Liver (tissue), 10 donors: ENCODE measurements at places on chromosomes 1 and 21.

DNA sequence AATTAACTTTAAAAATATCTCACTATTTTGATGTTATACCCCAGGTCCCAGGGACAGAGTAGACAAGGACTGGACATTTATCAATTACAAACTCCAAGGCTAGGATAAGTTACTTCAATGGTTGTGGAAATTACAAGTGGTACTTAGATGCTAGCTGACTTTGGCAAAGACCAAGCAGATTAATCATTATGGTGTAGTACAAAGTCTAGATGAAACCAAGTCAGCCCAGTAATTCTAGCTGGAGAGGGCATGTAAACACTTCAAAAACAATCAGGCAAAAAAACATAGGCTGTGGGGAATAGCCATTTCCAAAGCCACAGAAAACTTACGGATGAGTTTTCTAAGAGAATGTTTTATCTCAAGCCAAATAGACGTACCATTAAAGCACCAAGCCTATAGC lies 124.5 kb downstream of the TSEN15 start:
- no peak for DNase-seq

- no peak for DNase-seq
Measured at GRCh38 chr21:40652436-40652835, 194.5 kb downstream of the DSCAM start.

DNA sequence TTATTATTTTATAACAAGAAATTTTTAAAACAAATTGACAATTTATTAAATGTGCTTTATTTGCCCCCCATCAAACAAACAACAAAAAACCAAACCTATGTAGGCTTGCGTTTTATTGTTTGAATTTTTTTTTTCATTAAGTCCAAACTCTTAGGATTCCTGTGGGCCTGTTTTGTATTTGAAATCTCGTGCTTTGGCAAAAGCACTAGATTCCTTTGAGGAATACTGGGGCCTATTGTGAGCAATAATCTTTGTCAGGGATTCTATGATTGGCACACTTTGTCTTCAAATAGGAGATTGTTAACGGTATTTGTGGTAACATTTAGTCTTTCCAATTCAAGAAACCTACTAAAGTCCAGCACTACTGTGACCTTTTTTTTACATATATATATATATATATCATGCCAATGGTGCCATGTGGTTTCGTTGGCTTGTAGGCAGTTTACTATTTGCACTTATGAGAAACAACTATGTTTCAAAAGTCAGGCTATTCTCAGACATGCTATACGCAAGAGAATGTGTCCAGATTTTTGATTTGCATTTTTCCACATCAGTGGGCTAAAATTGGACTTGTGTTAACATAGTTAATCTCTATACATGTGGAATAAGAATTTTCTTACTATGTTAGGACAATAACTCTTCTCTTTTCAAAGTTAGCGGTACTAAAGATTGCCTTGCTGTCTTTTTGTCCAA lies 70.4 kb upstream of the GREM2 start:
- DNase-seq = no peak

GRCh38 chr1:209291715-209292114 lies 291.8 kb upstream of the CAMK1G start:
- no peak for DNase-seq

GRCh38 chr1:16167331-16168143 lies 11.7 kb upstream of the EPHA2 start:
- DNase-seq = no peak

- no peak for DNase-seq
Measured at GRCh38 chr1:109610609-109611307, 8.7 kb downstream of the GNAT2 start.

GRCh38 chr1:33397125-33397506 lies 33.8 kb downstream of the PHC2 start:
- DNase-seq = no peak

- DNase-seq = no peak
Measured at GRCh38 chr1:1425753-1426495, 4.8 kb upstream of the ANKRD65 start.

DNA sequence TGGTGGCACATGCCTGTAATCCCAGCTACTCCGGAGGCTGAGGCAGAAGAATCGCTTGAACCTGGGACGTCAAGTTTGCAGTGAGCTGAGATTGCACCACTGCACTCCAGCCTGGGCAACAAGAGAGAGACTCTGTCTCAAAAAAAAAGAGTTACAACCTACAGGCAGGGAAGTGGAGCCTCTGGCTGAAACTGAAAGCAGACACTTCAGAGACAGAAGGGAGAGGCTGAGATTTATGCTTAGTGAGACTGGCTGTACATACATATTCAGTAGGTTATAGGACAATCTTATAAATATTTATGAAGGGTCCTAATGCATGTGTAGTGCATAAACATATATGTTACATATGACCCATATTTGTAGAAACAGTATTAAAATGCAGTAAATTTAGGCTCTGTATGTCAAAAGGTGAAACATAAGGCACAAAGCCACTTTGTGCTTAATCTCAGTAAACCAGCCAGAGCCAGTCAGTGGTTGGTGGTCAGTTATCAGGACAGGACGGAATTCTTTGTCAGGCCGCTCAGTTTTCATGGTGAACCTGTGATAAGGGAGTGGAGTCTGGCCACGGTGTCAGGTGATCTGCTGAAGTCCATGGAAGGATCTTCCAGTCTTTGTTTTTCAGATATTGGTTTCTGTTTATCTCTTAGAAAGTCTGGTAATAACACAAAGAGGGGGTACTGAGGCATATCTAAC lies 13.7 kb downstream of the RHEX start:
- DNase-seq = no peak

GRCh38 chr1:101996825-101997465 lies at the start of gene OLFM3:
TSS of gene OLFM3 (minus strand) at chr1:101996926.
- DNase-seq = no peak

DNA sequence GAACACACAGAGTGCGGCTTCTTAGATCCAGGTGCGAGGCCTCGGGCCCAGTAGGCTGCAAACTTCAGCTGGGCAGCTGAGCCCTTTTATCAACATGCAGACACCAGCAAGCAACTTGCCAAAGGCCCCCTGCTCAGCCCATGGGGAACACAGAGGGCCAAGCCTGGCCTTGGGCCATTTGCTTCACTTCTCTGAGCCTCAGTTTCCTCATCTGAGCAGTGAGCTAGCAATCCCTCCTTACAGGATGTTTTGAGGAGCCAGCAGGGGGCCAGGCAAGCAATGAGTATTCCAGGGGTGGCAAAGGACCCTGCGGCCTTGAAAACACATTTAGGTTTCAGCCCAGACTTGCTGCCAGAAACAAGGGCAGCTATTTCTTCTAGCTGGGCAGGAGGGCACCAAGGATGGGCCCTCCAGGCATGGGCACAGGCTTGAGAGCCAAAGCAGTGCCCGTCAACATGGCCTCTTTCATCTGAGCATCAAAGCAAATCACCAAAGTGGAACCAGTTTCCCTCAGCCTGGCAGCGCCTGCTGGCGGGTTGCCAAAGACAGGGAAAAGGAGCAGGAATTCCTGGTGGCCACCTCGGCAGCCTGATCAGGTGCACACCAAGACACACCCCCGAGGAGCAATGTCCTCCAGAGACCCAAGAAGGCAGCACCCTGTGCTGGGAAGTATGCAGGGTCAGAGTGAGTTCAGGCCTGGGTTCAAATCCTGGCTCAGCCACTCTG lies 1.4 kb downstream of the MATN1 start:
- DNase-seq = no peak
